A549 treated with DMSO at 1 μM for 4 hours (cell line): ENCODE measurements at places on chromosomes 5 and 9. TPM values are rescaled to one million over a fixed set of nuclear protein-coding genes. Genes with fewer than 3 reads are reported as not detected.

SLC6A3 gene
- 0.09 to 0.25 TPM (median 0.10 TPM) in 5 replicates for total RNA-seq

PLEKHG4B gene
- 0.56 to 1.1 TPM (median 0.88 TPM) in 5 replicates for total RNA-seq

PFN3 gene
- total RNA-seq, result not detected in 5 replicates

PHF24 gene
- 0.07 to 0.18 TPM (median 0.17 TPM) in 5 replicates for total RNA-seq

SYNPO gene
- total RNA-seq, result 28.1 to 34.7 TPM (median 30.7 TPM) in 5 replicates

SPATA31C1 gene
- total RNA-seq, result not detected in 5 replicates

TRPM3 gene
- total RNA-seq, result not detected in 5 replicates

IRX1 gene
- total RNA-seq, result not detected in 5 replicates

GNA14 gene
- 0.03 TPM in 1 of 5 replicates, not detected in the others for total RNA-seq

GFPT2 gene
- total RNA-seq, result 34.6 to 54.2 TPM (median 51.6 TPM) in 5 replicates

KCTD16 gene
- 0.02 to 0.06 TPM (median 0.05 TPM) in 5 replicates for total RNA-seq

PRR16 gene
- 0.12 TPM in 1 of 5 replicates, not detected in the others for total RNA-seq

FBN2 gene
- total RNA-seq, result 14.1 to 21.8 TPM (median 20.7 TPM) in 5 replicates

HSPA4 gene
- 136 to 221 TPM (median 195 TPM) in 5 replicates for total RNA-seq

NMUR2 gene
- 0.05 to 0.10 TPM (median 0.06 TPM) in 5 replicates for total RNA-seq

TOR2A gene
- 10.2 to 14.7 TPM (median 13.1 TPM) in 5 replicates for total RNA-seq

CD274 gene
- 1.9 to 3.1 TPM (median 2.8 TPM) in 5 replicates for total RNA-seq

DND1 gene
- total RNA-seq, result 0.28 to 1.4 TPM (median 0.84 TPM) in 5 replicates

ORM1 gene
- total RNA-seq, result not detected in 5 replicates

C5orf34 gene
- total RNA-seq, result 4.3 to 5.6 TPM (median 4.9 TPM) in 5 replicates

KLHL3 gene
- total RNA-seq, result 0.06 to 0.30 TPM (median 0.19 TPM) in 5 replicates

OR13C5 gene
- total RNA-seq, result not detected in 5 replicates

LCN15 gene
- total RNA-seq, result not detected in 5 replicates
